Stimulated activated CD4-positive, alpha-beta T cell treated with anti-CD3 and anti-CD28 coated beads, Interleukin-1b, Interleukin-23, amount 100 ng/mL, for 1 hour (primary cell): ENCODE measurements at places on chromosomes 5 and 9.

DNA sequence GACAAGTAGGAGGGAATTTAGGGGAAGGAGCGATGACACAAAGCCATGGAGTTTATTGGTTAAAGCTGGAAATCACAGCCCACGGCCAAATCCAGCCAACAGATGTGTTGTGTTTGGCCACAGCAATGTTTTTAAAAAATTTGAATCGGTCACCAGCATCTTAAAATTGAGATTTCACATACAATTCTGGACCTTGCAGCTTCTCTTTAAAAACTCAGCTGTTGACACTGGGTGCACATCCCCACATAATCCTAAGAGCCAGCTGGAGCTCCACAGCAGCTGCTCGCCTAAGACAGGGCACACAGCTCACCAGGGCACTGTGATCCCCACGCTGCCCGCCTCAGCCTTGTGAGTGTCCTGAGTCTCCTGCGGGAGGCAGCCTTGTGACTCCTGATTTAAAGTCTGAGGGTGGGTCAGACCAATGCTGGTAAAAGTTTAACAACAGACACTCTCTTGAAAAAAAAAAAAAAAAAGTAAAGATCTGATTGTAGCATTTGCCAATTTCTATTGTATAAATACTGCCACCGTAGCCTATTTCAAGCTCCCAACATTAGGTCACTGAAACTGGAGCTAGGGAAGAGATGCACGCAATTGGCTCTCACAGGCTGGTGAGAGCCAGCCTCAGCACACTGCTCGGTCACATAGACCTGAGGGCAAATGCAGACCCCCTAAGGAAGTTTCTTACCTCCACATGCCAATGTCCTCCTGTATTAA is 124.8 kb downstream of the HSD17B3 start:
- no peak for DNase-seq

GRCh38 chr5:14534773-14535172 is 46.8 kb upstream of the OTULINL start:
- no peak for DNase-seq

- no peak for DNase-seq
Measured at GRCh38 chr5:158054223-158055110, 195.5 kb upstream of the CLINT1 start.

- DNase-seq: no peak
Measured at GRCh38 chr5:120055858-120056257, 408.2 kb upstream of the PRR16 start.

- no peak for DNase-seq
Measured at GRCh38 chr5:56676091-56676768, 139.1 kb upstream of the MAP3K1 start.

DNA sequence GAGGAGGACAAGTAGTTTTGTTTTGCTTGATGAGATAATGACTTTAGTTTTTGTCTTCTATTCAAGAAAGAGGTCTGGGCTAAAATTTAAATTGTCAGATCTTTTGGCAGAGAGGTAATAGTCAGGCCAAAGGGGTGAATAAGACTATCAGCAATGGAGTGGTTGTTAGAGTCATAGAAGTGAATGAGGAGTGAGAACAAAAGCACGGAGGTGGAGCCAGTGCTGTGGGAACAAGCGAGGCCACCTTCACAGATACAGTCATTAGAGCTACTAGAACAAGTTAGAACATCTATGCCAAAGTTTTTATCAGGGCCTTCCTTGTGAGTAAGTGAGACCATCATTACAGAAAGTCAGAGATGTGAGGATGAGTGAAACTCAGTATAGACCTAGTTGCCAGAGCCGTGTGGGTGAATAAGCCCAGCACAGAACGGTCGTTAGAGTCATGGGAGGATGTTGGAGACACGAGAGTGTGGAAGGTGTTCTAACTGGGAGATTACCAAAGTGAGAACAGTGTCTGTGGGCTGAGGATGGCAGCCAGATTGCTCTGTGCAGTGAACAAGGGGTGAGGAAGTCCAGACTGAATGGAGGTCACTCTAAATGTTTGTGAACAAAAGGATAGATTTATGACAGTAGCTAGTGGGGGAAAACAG is 135.1 kb downstream of the RPS23 start:
- no peak for DNase-seq

DNA sequence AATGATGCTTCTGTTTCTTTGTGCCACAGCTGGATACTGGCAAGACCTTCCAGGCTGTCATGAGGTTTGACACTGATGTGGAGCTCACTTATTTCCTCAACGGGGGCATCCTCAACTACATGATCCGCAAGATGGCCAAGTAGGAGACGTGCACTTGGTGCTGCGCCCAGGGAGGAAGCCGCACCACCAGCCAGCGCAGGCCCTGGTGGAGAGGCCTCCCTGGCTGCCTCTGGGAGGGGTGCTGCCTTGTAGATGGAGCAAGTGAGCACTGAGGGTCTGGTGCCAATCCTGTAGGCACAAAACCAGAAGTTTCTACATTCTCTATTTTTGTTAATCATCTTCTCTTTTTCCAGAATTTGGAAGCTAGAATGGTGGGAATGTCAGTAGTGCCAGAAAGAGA is 65.5 kb downstream of the ACO1 start:
- no peak for DNase-seq

GRCh38 chr5:150642991-150643710 is 2.7 kb downstream of the SYNPO start:
- no peak for DNase-seq

DNA sequence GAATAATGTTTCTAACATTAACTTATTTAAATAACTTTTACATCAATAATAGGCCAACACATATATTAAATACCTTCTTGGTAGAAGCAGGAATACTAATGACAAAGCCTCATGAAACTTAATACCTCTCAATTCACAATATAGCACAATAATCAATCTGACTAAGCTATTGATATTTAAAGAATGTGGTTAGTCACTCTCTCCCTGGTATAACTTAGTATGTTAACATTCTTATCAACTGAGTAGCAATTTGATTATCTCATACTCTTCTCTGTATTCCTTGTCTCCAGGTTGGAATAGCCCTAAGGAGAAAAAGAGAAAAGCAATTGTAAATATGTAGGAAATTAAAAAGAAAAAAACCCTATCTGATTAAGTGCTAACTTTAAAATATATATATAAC is 4.9 kb upstream of the PGGT1B start:
- DNase-seq: no peak

- no peak for DNase-seq
Measured at GRCh38 chr5:157818368-157818767, 40.6 kb downstream of the CLINT1 start.

DNA sequence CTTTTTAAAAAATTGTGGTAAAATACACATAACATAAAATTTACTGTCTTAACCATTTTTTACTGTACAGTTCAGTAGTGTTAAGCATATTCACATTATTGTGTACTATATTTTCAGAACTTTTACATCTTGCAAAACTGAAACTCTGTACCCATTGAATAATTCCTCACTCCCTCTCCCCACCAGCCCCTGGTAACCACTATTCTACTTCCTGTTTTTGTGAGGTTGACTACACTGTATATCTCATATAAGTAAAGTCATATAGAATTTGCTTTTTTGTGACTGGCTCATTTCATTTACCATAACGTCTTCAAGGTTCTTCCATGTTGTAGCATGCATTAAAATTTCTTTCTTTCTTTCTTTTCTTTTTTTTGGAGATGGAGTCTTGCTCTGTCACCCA is 87.0 kb downstream of the LNPEP start:
- no peak for DNase-seq

GRCh38 chr9:967903-968641 is 8.4 kb upstream of the DMRT3 start:
- no peak for DNase-seq

- no peak for DNase-seq
Measured at GRCh38 chr5:13941468-13941867, 3.0 kb downstream of the DNAH5 start.

- no peak for DNase-seq
Measured at GRCh38 chr9:19895006-19895405, 106.2 kb upstream of the SLC24A2 start.

GRCh38 chr5:151456321-151456940 is 9.0 kb downstream of the SLC36A1 start:
- DNase-seq: no peak

- DNase-seq: no peak
Measured at GRCh38 chr9:2936221-2936620, 92.3 kb upstream of the PUM3 start.

GRCh38 chr5:140115186-140115500 is 1.2 kb downstream of the PURA start:
- DNase-seq: no peak

DNA sequence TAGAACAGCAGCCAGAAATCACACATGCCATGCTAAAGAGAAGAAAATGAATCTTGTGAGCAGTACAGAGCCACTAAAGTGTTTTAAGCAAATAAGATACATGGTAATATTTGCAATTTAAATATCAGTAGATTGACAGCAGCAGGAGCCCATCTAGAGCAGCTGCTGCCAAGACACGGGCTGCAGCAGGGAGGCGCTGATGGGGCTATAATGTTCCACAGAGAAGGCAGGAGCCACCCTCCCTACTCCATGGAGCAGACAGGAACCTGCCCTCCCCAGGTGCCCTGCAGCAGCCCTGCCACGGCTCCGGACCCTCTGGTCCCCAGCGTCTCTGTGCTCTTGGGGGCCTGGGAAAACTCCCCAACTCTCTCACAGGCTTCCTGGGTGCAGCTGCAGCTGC is 224.1 kb upstream of the ISL1 start:
- DNase-seq: no peak

DNA sequence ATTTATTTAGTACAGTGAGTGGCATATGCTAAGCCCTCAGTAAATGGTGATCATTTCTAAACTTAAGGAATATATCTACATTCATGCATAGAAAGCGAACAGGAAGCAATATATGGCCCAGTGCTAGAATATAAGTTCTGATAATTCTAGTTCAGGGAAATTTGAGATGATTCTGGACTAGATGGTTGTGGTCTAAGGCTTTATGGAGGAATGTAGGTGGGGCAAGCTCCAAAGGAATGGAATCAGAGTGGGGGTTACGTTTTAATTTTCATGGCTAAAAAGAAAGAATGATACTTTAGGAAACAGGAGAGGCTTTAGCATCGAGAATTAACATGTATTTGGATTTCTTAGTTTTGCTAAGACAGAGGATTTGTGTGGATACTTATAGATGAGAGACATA is 56.1 kb downstream of the MTREX start:
- no peak for DNase-seq

GRCh38 chr5:56710826-56711590 is 104.3 kb upstream of the MAP3K1 start:
- DNase-seq: no peak

DNA sequence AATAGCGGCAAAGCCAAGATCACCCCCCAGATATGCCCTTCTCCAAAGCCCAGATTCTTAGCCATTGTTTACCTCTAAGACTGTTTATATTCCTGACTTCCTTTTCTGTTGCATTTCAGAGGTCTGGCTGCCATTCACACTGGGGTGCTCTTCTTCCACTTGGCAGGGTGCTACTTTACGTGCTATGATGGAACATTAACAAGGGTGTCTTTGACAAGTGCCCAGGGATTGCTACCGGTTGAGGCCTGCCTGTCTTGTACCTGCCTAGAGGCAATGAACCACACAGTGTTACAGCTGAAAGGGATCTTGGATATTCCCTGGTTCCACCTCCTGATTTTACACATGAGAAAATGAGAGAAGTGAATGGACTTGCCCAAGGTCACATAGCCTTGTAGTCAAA is 352.1 kb upstream of the KIF2A start:
- DNase-seq: no peak

GRCh38 chr5:132378580-132378979 is 9.1 kb downstream of the SLC22A5 start:
- no peak for DNase-seq

GRCh38 chr5:151751091-151751490 is 7.3 kb downstream of the ATOX1 start:
- DNase-seq: no peak

GRCh38 chr5:87121304-87122150 is 146.2 kb upstream of the RASA1 start:
- no peak for DNase-seq
